ENCODE measurements at places on chromosomes 5 and 9.

DNA sequence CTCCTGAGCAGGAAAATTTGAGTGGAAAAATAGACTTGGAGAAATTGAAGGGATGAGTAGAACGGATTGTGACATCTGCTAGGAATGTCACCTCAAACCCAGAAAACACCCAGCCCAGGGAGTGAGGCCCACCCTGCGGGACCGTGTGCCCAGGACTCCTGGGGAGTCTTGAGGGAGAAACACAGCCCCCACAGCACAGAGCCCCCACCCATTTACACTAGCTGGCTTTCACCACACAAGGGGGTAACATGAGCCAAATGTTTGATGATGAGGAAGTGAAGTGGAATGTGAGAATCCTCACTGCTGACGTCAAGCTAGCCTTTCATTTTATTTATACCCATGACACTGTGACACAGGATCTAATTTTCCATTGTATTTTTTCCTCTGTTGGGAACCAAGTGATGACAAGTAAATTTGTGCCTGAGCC lies 42.8 kb upstream of the PDE8B start:
- DNase-seq: no peak

DNA sequence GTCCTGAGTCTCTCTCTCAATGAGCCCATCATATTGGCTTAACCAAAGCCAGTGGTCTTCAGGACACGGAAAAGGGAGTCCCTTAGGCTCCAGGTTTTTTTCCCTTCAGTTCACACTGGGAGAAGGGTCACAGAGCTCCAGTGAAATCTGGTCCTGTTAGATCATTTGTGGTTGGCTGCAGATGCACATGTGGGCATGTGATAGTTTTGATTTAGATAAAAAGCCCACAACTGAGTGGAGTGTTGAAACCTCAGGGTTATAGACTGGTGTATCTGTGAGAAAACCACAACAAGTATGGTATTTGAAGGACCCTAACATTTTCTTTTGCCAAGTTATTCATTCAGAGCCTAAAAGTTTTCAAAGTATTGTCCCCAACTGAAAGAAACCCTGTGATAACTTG lies 46.7 kb downstream of the PRLR start:
- DNase-seq: no peak

DNA sequence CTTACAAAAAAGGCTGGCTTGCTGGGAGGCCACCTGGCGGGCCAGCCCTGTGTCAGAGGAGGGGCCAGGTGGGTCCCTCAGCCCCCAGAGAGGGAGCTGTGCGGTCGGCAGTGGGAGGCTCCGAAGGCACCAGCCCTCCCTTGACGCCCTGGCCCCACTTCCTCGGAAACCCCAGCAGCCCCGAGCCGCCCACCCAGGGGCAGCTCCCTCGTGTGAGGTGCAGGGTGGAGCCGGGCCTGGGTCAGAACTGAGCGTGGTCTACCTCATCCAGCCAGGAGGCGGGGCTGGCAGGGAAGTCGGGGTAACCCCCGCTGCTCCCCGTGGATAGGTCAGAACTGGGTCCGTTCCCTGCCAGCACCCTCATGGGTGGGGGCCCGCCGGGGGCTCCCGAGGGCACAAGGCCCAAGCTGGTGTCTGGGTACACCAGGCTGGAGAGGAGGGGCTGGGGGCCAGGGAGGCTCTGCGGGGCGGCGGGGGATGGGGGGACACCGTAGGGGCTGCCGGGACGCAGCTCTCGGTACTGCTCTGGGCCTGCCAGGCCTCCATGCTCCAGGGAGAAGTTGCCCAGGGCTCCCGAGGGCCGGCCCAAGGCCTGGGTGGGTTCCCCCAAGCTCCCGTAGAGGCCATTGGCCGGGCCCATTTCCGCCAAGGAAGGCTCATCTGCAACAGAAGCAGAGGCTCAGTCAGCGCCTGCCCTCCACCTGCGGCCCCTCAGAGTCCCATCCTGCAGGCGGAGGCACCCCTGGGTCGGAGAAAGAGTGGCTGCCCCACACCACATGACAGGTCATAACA lies 7.6 kb downstream of the LHX3 start:
- DNase-seq: no peak

- DNase-seq: no peak
These were observed 152.1 kb downstream of the CRB2 start for GRCh38 chr9:123508048-123508447.

DNA sequence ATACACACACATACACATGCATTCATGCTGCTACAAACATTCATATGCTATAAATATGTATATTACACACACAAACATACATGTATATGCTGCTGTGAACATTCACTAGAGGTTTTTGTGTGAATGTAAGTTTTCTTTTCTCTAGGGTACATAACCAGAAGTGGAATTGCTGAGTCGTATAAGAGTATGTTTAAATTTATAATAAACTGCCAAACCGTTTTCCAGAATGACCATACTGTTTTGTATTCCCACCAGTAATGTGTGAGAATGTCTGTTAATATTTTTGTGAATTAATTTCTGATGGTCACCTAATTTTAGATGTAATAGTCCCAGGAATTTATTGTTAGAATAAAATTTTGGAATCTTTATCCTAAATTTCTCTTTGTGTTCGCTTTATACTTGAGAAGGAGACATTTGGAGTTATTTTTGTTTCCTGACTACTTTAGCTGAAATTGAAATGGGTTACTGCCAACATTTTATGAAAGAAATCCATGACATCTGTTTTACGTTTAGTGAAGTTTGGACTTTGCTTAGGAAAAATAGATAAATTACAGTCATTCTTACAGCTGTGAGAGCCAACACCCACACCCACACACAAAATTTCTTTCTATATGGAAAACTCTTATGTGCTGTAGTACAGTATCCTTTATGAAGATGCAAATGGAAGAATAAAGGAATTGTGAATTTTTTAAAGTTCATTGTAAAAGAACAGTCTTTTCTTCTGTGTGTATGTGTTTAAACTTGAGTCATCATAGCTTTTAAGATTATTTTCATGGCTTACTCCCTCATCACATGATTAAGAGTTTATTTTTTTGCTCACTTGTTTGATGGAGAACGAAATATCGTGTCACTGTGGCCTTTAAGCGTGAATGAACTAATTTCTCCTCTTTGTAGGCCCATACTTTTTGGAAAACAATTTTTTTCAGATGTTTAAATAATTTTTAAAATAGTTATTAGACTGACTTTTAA lies 24.3 kb downstream of the CENPP start:
- DNase-seq: no peak

DNA sequence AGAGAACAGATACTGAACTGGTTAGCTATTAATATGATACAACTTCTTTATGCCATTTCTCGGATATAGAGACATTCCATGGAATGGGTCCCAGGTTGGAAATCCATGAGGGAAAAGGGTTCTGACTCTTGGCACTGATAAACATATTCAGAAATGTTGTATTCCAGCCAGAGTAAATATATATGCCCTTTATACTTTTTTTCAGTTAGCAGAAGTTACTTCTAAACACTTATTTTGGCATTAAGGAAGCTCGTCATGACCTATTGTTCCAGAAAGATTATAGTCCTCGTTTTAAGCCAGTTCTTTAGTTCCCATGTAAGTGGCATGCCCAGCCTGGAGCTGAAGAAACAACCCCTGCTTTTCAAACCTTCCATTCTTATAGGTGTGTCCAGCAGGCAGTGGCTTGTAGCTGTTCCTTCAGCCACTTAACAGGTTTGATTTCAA lies 181.6 kb downstream of the CD180 start:
- DNase-seq: no peak

DNA sequence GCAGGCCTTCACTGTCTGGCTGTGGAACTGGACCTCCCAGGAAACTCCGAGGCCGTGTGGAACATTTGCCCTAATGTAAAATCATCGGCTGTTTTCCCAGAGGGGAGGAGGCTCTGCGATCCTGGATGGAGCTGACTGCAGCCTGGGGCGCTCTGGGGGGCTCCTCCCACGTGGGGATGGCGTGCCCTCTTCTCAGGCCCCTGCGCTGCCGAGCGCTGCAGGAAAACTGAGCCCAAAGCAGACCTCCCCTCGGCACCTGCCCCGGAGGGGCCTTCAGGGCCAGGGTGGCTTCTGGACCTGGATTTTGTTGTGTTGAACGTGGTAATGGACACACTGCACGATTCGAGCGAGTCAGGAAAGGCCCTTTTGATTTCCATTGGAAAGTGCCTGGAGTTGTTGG lies 23.9 kb downstream of the HNRNPH1 start:
- DNase-seq: no peak

- DNase-seq: no peak
These were observed 932.4 kb downstream of the TAF11L14 start for GRCh38 chr5:18566671-18567070.

DNA sequence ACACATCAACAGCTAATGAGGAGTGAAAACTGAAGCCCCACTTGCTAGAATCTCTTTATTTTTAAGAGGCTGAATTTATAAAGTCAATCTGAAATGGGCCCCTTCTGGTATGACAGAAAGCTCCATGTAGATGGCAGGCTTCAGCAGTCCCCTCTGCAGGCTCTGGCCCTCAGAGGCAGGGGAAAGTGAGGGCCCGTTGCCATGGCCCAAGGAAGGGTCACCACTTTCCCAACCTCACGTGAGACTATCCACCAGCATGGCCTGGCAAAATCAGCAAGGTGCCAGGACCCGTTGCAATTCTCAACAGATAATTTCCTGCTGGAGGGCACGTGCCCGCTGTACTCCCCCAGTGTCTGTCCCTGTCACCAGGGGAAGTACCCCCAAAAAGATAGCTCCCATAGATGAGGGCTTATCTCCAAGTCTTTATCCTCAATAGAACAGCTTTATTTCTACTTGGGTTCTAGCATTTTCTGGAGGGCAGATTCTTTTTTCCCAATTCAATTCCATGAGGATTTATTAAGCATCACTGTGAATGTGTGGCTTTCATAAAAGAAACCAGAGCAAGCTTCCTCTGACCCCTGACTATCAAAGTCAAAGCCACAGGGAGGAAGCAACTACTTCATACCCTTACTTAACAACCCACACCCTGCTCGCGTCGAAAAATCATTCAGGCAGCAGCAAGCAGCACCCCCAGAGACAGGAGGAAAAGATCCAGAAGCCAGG lies 85.4 kb upstream of the FSTL4 start:
- no peak for DNase-seq

DNA sequence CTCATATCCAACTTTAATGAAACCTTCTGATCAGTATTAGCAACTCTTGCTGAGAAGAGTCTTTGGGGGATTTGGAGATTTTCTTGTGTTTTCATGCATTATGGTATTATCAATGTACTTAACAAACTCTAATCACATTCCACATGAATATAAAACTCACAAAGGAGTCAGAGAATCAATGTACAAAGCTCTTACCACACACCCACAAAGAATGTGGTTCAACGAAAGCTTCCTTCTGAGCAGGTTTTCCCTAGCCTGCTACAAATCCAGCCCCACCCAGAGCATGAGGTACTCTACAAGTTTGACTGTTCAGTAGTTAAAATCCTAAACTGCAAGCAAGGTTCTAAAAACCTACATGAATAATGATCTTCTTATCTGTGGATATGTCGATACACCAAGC lies 210.1 kb downstream of the TARS1 start:
- DNase-seq: no peak

- no peak for DNase-seq
These were observed 56.8 kb downstream of the FEM1C start for GRCh38 chr5:115487756-115488155.

GRCh38 chr9:136020671-136021070 lies 59.5 kb upstream of the UBAC1 start:
- DNase-seq: no peak

DNA sequence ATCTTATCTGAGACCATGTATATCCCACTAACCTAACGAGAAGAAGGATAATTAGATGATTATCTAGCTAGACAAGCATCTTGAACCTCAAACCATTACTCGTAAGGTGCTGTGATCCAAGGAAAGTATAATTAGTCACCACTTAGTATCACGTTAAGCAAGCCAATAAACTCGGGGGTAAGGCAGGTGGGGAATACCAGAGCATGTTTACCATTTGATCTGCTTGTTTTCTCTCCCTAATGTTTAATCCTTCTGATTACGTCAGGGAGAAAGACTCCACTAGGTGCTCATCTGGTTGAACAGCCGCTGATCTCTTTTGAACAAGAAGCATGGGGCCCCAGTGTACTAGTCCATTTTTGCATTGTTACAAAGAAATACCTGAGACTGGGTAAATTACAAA lies 69.9 kb upstream of the SLC1A1 start:
- DNase-seq: no peak

GRCh38 chr9:84436386-84437109 lies 96.0 kb upstream of the SLC28A3 start:
- DNase-seq: no peak

DNA sequence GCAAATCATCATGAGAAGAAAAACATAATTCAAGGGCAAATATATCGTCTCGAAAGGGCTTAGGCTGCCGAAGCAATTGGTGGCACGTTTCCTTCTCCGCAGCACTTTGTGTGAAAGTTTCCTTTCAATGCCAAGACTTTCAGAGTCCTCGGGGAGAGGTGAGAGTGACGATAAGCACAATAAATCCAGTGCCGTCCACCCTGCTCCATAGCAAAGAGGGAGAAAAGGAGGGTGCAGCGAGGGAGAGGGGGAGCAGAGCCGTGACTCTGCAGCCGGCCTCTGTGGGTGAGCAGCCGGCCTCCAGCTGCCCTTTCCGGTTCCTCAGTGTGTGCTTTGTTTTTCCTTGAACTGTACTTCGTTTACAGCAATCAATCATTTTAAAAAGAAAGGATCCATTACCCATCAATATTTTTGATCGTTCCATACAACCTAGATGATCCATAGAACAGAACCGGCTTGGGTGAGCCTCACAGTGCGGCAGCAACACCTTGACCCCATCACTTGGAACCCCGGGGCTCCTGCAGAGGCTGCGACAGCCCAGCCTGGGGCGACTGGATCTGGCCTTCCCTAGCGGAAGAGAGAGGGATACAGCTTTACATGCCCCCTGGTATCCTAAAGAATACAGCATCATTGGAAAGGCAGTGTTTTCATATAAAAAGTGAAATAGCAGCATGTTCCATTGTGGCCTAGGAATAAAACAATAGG lies 247.0 kb upstream of the IRX4 start:
- DNase-seq: no peak

GRCh38 chr5:103668281-103668680 lies 105.7 kb upstream of the NUDT12 start:
- no peak for DNase-seq

DNA sequence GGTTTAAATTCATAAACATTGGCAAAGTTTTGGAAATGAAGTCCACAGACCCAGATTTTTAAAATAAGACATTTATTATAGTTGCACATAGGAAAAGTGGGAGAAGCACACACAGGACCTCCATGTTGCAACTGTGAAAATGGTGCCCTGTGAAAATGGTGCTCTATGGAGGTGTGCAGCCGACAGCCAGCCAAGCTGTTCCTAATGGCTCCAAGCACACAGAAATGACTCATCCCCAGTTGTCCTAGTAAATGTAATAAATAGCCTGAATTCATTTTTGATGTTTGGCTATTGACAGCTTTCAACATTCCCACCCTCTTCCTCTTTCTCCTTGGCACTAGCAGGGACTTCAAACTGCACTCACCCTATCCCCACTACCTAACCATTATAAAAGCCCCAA lies 590.9 kb downstream of the CAAP1 start:
- no peak for DNase-seq

GRCh38 chr5:36389245-36389644 lies 87.5 kb upstream of the RANBP3L start:
- no peak for DNase-seq

All from activated naive CD4-positive, alpha-beta T cell (primary cell).